ENCODE measurements at places on chromosomes 5 and 9.

GRCh38 chr9:36346569-36346968 lies 53.5 kb downstream of the RNF38 start:
- no peak for DNase-seq

DNA sequence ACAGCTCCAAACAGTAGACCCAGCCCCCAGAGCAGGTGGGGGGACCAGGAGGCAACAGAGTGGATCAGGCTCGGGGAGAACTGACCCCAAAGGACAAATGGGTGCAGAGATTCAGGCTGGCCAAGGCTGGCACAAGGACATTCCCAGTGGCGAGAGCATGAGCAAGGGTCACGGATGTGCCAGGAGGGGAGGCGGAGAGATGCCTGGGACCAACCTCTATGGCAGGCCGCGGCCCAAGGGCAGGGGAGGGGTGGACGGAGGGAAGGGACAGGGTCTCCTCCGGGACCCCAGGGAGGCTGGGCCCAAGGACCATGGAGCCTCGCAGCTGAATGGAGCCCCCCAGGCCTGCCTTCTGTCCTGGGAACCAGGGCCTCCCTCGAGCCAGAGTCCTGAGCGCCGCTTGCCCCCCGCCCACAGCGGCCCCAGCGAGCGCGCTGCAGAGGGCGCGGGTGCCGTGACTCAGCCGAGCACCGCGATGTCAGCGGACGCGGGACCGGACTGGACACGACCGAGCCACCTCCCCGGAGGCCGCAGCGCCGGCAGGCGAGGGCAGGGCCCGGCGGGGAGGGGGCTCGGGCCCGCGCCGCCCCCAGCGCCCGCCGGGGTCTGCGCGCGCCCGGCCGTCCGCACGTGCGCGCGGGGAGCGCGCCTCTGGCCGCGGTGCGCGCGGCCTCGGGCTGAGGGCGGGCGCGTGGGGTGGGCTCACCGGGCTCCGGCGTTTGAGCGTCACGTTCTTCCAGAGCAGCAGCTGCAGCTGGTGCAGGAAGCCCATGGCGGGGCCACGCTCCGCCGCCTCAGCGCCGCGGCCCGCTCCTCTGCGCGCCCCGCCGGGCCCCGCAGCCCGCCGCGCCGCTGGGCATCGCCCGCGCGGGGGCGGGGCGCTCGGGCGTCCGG lies at the start of gene ABCA2:
ABCA2 (minus strand) TSS at position 869 of the 894 bp plus-strand sequence; CDS start at position 772, 97 bp downstream.
- DNase-seq = peak; percentile 51

DNA sequence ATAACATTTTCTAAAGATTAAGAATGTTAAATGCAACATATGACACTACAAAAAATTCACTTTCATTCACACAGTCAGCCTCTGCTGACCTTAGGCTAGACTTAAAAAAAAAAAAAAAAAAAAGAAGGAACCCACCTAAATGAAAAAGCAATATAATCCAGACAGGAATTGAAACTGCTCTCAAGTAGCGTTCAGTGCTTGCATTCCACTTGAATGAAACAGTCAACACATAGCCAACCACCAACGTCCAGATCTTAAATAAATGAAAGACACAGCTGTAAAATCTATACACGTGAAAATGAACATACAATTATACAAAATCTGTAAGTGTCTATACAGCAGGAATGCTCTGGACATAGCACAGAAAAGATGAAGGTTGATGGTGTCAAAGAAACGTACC lies 11.4 kb downstream of the TMEM245 start:
- DNase-seq = no peak

DNA sequence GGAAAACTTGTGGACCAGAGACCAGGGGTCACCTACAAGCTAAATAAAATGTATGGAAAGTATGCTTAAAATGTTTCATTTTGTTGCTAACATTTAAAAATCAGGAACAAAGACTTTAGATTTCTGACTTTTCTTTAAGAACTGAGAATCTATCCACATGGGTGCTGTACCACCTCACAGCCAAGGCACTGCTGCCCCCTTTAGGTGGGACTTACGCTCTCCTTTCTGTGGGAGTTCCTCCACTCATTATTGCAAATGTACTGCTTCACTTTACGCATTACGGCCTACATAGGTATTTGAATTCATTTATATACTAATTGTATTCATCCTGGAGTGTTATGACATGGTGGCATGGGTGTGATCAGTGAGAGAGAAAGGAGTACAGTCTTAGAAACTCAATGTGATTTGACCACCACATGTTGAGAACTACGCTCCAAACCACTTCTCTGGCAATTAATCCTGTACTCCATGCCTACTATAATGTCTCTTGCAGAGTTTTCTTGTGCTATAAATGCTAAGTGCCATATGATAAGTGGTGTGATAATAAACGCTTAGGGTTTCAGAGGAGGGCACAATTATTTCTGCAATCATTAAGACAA lies 24.7 kb upstream of the CETN3 start:
- DNase-seq = peak; percentile 27

- no peak for DNase-seq
Observed at GRCh38 chr5:137492331-137492730, 6.8 kb downstream of the SPOCK1 start.
